ENCODE measurements at places on chromosomes 16 and 17.

- DNase-seq: no peak
Observed at GRCh38 chr16:51731160-51731559, 580.1 kb upstream of the SALL1 start.

DNA sequence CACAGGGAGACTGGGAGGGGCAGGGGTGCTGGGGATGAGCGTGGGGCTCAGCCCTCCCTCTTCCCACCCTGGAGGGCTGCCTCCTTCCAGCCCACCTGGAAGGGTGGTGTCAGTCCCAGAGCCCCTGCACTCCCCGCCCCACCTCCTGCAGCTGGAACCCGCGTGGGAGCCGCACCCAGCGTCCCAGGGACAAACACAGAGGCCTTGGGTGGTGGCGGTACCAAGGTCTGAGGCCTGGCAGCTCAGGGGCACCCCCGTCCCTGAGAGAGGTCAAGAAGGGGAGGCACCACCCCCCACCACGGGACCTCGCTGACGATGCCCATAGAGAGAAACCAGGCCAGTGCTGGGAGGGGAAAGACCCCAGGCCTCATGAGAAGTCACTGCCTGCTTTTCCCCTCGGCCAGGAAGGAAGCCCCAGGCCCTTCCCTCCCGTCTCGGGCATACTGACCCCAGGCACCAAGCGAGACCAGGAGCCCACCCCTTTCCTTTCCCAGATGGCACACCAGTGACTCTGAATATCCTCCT lies 4.1 kb downstream of the HS3ST6 start:
- DNase-seq: no peak

DNA sequence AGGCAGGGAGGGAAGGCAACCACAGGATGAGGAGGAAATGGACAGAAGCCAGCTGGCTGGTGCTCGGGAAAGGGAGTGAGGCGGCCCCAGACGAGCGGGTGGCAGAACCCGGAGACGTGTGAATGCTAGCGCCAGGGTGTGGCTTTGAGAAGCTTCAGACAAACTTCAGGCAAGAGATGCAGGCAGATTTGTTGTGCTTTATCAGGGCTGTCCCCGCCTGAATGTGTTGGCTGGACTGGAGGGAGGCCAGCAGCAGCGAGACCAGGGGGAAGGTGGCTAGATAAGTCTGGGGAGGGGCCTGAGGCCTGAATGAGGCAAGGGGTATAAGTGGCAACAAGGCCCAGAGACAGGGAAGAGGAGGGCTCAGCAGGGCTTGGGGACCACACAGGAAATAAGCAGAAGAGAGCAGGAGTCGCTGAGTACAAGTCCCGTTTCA lies 22.0 kb downstream of the CAMKK1 start:
- no peak for DNase-seq

- no peak for DNase-seq
Observed at GRCh38 chr16:81649561-81650184, 129.4 kb upstream of the PLCG2 start.

DNA sequence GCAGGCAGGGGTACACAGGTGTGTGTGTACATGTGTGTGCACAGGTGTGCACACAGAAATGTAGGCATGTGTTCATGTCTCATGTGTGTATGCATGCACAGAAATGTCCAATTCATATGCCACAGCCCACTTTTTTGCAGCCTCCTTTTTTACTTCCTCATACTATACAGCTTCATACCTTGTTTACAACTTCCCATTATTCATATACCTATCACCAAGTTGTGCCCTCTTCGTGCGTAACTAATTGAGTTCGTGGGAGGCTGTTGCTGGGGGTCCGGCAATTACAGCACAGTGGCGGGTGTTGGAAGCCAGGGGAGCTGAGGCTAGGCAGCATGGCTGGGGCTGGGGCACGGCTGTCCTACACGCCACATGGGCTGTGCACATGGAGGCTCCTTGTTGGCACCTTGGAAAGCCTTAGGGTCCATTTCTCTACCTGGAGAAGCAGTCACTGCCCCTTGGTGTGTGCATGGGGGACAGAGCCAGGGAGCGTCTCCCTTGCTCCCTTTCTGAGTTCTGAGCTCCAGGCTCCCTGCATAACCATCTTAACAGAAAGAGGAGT lies 266.7 kb downstream of the ENGASE start:
- DNase-seq: no peak

DNA sequence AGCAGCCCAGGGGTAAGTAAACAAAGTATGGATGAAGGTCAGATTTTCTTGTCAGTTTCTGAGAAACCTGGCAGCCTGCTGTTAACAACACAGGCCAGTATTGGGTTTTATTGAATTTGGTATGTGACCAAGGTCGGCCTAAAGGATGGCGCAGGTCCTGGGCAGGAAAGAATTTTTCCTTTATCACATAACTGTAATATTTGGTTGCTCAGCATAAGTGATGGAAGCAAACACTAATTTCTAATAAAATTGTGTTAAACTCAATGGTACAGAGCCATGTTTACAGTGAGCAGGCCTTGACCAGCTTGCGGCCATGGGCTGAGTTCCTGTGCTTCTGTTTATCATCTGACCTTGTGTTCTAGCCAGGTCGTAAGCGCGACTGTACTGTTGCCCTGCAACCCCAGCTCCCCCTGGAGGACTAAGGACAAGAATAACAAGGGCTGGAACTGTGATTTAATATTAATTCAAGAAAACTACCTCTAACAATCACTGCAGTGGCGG lies 10.5 kb downstream of the POLDIP2 start:
- DNase-seq: no peak

GRCh38 chr16:4314532-4315185 lies 1.2 kb upstream of the GLIS2 start:
- no peak for DNase-seq

DNA sequence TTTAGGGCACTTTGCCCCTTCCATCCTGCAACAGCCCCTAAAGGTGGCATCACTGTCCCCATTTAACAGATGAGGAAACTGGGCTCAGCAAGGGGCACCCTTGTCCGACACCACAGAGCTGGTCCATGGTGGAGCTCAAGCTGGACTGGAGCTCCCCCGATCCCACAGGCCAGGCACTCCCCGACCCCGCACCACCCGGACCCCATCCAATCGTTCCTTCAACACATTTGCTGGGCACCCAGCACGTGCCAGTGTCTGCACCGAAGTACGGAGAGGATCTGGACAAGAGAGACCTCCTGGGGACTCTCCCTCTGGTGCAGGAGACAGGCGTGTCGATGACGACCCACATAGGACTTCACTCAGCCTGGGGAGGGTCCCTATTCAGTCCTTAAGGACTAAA lies 13.4 kb downstream of the EMC6 start:
- no peak for DNase-seq

- DNase-seq: no peak
Observed at GRCh38 chr16:59719121-59719520, 985.0 kb upstream of the GOT2 start.

- DNase-seq: peak; percentile 47
Observed at GRCh38 chr17:9115214-9116191, 94.2 kb downstream of the NTN1 start.

DNA sequence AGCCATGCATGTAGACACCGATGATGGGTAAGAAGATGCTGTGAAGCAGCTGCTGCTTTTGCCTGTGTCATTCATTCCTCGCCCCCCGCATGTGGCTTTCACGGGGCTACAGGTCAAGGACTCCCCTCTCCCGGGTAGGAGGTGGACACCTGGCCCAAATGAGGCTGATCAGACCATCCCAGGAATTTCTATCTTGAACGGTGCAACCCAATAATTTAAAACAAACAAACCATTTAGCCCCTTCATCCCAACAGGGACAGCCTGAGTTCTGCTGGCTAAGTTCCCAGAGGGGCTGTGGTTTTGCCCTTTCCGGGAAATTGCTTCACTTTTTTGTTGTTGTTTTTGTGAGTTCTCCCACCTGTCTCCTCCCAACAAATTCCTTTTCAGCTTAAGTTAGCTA lies 137.7 kb upstream of the CDH5 start:
- no peak for DNase-seq

DNA sequence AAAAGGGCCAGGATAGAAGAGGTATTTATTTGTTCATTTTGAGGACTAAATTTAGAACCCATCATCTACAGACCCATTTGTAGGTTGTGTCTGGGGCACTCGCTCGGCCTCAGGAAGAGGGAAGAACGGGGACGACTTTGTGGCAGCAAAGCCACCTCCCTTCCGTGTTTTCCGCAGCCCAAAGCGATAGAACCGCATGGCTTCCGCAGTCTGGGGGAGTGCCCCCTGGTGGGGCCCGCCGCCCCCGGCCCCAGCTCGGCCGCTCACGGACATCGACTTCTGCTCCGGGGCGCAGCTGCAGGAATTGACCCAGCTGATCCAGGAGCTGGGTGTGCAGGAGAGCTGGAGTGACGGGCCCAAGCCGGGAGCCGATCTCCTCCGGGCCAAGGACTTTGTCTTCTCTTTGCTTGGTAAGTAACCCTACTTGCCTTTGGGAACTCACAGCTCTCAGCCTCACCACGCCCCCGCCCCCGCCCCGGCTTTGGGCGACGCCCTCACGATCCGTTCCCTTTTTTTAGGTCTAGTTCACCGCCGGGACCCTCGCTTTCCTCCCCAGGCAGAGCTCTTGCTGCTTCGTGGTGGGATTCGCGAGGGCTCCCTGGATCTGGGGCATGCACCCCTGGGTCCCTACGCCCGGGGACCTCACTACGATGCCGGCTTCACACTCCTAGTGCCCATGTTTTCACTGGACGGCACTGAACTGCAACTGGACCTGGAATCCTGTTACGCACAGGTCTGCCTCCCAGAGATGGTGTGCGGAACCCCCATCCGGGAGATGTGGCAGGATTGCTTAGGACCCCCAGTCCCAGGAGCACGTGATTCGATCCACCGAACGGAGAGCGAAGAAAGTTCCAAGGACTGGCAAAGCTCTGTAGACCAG lies 681 bp downstream of the TMEM102 start:
- peak; percentile 34 for DNase-seq

DNA sequence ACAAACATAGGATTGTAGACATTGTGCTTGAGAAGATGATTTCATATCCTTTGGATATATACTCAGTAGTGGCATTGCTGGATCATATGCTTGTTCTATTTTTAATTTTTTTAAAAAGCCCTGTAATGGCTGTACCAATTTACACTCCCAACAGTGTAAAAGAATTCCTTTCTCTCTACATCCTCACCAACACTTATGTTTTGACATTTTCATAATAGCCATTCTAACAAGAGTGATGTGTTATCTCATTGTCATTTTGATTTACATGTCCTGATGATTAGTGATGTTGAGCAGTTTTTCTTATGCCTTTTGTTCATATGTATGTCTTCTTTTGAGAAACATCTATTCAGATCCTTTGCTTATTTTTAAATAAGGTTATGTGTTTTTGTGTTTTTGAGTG lies 1039.2 kb upstream of the GOT2 start:
- no peak for DNase-seq

DNA sequence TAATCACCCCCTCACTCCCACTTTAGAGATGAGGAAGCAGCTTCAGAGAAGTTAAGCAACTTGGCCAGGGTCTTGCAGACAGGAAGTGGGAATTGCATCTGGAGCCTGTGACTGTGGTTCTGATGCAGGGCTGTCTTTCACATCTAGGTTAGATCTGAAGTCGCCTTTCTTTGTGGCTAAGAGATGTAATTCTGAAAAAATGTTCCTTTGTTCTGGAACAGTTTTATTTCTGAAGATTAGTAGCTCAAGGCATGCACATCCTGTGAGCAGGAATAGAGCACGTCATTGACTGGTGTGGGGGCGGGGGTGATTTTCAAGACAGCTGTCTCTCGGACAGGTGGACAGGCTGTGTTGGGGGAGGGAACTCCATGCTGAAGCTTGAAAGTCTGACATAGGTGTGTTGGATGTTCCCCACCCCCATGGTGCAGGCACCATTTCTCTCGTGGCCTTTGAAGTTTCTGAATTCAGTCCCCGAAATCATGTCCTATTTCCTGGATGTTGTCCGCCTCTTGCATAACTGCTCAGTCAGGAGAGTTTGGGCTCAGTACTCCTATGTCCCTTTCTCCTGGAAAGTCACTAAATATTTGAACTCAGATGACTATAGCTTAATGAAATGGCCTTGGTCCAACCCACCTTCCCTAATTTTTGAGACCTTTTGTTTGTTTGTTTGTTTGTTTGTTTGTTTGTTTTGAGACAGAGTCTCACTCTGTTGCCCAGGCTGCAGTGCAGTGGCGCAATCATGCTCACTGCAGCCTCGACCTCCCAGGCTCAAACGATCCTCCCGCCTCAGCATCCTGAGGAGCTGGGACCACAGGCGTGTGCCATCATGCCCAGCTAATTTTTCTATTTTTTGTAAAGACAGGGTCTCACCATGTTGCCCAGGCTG lies 21.0 kb upstream of the HERPUD1 start:
- DNase-seq: no peak

DNA sequence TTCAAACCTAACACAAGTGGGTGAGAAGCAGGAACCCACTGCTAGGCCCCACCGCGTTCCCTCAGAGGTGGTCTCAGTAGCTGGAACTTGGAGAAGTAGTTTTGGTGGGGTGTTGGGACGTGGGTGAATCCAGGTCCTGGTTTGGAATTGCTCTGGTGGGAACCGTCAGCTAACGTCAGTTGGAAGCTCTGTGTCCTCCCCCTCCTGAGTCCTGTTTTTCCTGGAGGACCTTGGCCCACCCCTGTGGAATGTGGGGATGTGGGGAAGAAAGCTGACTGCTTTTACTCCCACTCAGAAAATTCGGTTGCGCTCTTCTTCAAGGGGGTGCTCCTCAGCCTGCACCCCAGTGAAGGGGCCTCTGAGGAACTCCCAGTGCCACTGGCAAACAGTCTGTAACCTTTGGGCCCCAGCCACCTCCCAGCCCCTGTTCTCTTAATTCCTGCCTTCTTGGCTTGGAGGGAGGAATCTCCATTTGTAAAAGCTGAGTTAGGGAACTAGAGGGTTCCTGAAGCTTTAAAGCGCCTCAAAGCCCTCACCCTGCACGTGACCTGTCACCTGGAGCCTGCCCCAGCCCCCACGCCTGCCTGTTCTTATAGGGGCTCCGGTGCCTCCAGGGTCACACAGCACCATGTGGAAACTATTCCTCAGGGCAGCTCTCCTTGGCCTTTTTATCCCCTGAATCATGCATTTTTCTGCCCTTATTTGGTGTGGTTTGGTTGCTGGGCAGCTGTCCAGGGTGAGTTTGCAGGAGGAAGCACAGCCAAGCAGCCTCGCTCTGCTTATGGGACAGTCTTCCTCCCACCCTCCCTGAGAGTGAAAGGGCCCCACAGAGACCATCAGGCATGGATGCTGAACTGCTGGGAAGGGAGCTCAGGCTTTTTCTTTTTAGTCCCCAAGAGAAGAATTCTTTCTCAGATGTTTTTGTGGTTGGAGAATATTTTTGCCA lies 16.2 kb upstream of the NAGLU start:
- no peak for DNase-seq

DNA sequence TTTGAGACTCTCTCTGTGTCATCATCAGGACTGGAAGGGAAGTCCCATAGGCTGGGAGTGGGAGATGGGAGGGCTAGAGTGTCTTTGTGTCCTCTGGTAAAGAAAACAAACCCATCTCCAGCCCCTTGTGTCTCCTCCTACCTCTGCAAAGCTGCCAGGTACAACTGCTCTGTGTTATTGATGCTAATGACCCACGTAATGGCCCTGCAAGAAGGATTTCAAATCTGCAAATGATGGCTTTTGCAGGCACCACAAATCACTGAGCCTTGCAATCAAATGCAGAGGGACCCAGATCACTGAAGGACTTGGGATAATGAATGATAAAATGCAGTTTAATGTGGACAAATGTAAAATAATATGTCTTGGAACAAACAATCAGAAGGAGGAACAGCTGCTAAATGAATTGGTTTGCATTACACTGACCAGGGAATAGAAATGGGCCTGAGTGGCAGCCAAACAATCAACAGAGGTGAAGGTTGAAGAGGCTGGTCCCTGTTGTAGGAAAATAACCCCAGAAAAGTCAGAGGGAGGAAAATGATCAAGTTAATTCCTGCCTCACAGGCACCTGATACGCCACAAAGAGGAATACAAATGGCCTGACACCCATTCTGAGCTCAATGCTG lies 425.1 kb downstream of the UTP18 start:
- no peak for DNase-seq

- DNase-seq: no peak
Observed at GRCh38 chr16:48559462-48560211, 50.3 kb downstream of the N4BP1 start.
